ENCODE measurements at places on chromosomes 12 and 14.

DNA sequence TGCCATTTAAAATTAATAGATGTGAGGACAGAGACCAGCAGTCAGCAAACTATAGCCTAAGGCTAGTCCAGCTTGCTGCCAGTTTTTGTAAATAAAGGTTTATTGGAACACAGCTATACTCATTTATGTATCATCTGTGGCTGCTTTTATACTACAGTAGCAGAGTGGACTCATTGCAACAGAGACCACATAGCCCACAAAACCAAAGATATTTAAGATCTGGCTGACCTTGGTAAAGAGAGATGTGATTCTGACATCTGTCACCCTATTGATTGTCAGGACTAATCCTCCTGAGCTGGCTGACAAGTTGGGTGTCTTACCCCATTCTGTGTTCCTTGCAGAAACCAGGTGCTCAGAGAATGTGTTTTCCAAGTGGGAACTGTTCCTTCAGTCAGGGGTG is 99.9 kb downstream of the BEGAIN start:
- DNase-seq: no peak

DNA sequence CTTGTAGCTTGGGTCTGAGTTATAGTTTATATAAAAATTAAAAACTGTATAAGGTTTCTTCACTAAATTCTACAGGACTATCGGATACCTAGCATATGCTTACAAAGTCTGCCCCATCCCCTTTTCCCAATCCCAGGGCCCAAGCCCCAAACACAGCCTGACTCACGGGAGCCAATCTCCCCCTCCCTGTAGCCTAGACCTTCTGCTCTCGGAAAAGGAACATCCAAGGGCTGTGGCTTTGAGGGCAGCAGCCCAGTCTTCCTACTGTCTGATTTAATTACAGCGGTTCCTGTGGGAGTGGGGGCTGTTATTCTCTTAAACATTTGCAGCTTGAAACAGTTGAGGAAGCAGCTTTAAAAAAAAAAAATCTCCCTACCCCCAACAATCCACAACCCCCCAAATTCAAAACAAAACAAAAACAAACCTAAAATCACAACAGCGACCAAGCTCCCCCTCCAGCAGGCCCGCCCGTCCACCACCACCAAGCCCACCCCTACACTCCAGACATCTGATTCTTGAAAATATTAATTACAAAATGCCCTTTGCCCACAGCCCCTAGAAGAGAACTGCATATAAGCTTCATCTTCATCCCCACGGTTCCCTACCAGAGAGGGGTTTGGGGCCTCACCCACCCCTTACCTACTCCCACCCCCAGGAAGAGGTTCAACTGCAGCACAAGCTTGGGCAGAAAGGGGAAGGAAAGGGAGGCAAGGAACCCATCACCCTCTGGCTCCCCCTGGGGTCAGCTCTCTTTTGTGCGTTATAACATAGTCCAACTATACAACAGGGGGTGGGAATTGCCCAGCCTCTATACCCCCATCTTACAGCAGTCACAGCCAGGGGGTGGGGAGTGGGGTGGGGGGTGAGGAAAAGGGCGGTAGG is 1.1 kb upstream of the PRKAG1 start:
- DNase-seq: no peak

- no peak for DNase-seq
Observed at GRCh38 chr12:117889098-117889497, 79.7 kb downstream of the KSR2 start.

DNA sequence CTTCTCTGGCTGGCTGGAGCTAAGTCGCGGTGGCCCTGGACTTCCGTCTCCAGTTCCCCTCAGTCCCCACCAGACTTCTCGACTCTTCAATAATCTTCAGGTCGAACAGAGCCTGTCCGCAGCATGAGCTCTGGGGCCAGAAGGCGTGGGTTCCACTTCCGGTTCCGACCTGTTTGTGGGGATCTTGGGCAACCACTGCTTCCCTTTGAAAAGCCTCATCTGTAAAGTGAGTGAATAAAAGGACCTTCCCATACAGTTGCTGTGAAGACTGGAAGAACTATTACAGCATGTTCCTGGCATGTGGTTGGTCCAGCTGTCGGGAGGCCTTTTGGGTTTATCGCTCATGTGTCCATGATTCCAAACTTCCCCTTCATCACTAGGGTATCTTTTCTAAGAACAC is 19.4 kb downstream of the ADGRD1 start:
- no peak for DNase-seq

- no peak for DNase-seq
Observed at GRCh38 chr12:65741656-65742017, 82.6 kb upstream of the HMGA2 start.

- DNase-seq: no peak
Observed at GRCh38 chr12:124764451-124764850, 99.2 kb downstream of the SCARB1 start.

GRCh38 chr12:96120359-96121100 is 73.6 kb upstream of the ELK3 start:
- DNase-seq: no peak

DNA sequence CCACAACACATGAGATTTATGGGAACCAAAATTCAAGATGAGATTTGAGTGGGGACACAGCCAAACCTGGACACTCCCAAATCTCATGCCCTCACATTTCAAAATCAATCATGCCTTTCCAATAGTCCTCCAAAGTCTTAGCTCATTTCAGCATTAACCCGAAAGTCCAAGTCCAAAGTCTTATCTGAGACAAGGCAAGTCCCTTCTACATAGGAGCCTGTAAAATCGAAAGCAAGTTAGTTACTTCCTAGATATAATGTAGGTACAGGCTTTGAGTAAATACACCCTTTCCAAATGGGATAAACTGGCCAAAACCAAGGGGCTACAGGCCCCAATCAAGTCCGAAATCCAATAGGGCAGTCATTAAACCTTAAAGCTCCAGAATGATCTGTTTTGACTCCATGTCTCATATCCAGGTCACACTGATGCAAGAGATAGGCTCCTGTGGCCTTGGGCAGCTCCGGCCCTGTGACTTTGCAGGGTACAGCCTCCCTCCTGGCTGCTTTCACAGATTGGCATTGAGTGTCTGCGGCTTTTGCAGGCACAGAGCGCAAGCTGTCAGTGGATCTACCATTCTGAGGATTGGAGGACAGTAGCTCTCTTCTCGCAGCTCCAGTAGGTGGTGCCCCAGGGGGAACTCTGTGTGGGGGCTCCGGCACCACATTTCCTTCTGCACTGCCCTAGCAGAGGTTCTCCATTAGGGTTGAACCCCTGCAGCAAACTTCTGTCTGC is 60.1 kb downstream of the LRIG3 start:
- no peak for DNase-seq

DNA sequence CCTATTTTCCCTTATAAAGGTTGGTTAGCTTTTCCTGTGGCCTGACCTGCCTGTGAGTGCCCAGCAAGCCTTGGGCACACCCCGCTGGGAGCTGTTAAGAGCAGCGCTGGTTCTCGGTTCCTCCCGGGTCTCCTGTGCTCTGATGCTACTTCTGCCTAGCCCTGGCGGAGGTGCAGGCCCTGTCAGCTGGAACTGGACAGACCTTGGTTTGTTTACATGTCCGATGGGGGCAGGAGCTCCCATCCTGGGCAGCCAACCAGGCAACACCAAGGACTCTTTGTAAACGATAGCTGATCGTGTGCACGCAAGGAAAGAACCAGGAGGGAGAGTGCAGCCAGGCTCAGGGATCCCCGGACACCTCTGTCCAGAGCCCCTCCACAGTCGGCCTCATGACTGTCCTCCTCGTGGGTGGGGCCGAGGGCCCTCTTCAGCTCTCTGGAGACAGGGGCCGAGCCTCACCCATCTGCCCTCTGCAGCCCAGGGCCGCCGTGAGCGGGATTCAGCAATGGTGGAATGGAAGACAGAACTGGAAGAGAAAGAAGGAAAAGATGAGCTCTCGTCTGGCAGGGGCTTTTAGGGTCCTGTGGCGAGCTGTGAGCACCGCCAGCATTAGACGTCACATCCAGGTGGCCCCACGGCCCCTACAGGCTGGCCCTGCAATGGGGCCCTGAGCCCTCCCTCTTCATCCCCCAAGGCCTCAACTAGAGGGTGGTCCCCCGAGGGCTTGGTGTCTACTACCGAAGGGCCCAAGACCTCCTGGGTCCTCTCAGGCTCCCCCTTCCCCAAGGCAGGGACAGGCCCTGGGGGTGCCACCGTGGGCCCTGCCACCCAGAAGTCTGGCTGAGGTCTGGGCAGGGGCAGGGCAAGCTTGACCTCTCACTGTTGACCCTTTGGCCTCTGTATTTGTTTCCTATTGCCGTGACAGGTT is 12.3 kb downstream of the TNFAIP2 start:
- DNase-seq: no peak

- DNase-seq: no peak
Observed at GRCh38 chr12:27220055-27220987, 23.8 kb upstream of the STK38L start.
